ENCODE measurements at places on chromosomes 5 and 9. TPM values are rescaled to one million over a fixed set of nuclear protein-coding genes. Genes with fewer than 3 reads are reported as not detected.

GAPT gene
- not detected for total RNA-seq

FAM169A gene
- 4.0 TPM for total RNA-seq

S100Z gene
- not detected for total RNA-seq

PRSS3 gene
- total RNA-seq = 0.51 TPM

PCDHB9 gene
- total RNA-seq = 0.14 TPM

LMX1B gene
- total RNA-seq = not detected

SH3RF2 gene
- 0.17 TPM for total RNA-seq

PRRT1B gene
- total RNA-seq = not detected

ADAMTSL2 gene
- under 0.01 TPM for total RNA-seq

CCDC180 gene
- total RNA-seq = 0.37 TPM

CD274 gene
- total RNA-seq = 17.7 TPM

TMC1 gene
- 0.74 TPM for total RNA-seq

IL7R gene
- 2.2 TPM for total RNA-seq

CAMK2A gene
- total RNA-seq = not detected

ENTPD8 gene
- 0.34 TPM for total RNA-seq

GFI1B gene
- total RNA-seq = not detected

IFNA10 gene
- total RNA-seq = not detected

KCNT1 gene
- not detected for total RNA-seq

SNCAIP gene
- 93.1 TPM for total RNA-seq

SPARC gene
- total RNA-seq = 756 TPM

CHSY3 gene
- 3.9 TPM for total RNA-seq

ZNF483 gene
- total RNA-seq = 1.8 TPM
